Subcutaneous preadipocyte (primary cell): ENCODE measurements at places on chromosomes 4 and X. TPM values are rescaled to one million over a fixed set of nuclear protein-coding genes. Genes with fewer than 3 reads are reported as not detected.

RTL9 gene
- total RNA-seq: 0.39 and 0.73 TPM in 2 replicates

TRPC3 gene
- under 0.01 TPM in 1 of 2 replicates, not detected in the other for total RNA-seq

PHEX gene
- 0.78 and 1.1 TPM in 2 replicates for total RNA-seq

FGF2 gene
- 12.1 and 17.8 TPM in 2 replicates for total RNA-seq

CORIN gene
- total RNA-seq: under 0.01 and 0.73 TPM in 2 replicates

TEX11 gene
- total RNA-seq: not detected in 2 replicates

PPP1R2C gene
- total RNA-seq: not detected in 2 replicates

USP17L18 gene
- not detected in 2 replicates for total RNA-seq

HEPH gene
- 4.7 and 10.3 TPM in 2 replicates for total RNA-seq

GASK1B gene
- 31.5 and 57.3 TPM in 2 replicates for total RNA-seq

MOSPD2 gene
- 14.0 and 18.8 TPM in 2 replicates for total RNA-seq

GYPE gene
- total RNA-seq: 0.73 and 3.3 TPM in 2 replicates

LDB2 gene
- total RNA-seq: 5.1 and 9.2 TPM in 2 replicates

VSIG4 gene
- total RNA-seq: under 0.01 TPM in 1 of 2 replicates, not detected in the other

LRIT3 gene
- total RNA-seq: under 0.01 TPM in 2 replicates

HSFX2 gene
- total RNA-seq: not detected in 2 replicates
